Activated CD4-positive, alpha-beta T cell treated with anti-CD3 and anti-CD28 coated beads, Interleukin-2, amount 50 U/mL, for 4 hours (primary cell): ENCODE measurements at places on chromosomes 12 and 14.

- no peak for DNase-seq
These were observed 100.5 kb upstream of the SLC38A2 start for GRCh38 chr12:46472893-46473633.

DNA sequence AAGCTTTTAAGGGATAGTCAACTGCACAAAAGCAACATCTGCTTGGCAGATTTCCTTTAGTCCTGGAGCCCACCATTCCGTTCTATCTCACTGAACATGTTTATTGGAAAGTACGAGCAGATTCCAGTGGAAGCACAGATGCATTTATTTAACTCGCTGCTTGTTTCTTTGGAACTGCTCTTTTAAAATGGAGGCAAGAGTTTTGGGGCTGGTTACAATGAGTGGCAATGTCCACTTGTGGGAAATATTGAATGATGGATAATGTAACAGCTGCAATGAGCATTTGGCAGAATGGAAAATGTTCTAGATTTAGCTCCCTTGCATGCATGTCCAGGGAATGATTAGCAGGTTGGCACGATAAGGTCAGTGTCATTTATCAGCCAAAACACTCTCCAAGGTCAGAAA lies 163.0 kb downstream of the ATP23 start:
- no peak for DNase-seq

DNA sequence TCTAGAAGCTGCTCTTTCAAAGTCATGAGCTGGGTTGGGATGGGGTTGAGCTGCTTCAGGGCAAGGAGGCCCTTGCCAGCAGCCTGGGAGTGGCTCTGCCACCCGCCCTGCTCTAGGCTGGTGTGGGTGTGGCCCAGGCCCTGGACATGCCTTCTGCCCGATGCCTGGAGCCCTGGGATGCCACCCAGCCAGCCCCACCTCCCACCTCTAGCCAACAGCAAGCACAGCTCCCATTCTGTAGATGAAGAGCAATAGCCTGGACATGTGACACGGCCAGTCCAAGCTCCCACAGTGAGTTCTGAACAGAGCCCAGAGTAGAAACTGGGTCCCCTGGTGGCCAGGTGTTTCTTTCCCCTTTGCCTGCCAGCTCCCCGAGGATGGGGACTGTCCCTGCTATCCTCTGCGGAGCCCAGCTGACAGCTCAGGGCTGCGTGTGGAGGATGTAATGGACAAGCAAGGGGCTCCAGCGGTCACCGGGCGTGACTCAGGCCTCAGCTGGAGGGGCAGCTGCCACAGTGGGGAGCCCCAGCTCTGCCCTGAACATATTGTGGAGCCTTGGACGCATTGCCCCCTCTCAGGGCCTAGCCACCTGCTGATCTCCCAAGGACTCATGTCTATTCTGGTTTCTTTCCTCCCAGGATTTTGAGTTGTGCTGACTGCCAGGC lies 165.2 kb downstream of the TSPAN9 start:
- no peak for DNase-seq

DNA sequence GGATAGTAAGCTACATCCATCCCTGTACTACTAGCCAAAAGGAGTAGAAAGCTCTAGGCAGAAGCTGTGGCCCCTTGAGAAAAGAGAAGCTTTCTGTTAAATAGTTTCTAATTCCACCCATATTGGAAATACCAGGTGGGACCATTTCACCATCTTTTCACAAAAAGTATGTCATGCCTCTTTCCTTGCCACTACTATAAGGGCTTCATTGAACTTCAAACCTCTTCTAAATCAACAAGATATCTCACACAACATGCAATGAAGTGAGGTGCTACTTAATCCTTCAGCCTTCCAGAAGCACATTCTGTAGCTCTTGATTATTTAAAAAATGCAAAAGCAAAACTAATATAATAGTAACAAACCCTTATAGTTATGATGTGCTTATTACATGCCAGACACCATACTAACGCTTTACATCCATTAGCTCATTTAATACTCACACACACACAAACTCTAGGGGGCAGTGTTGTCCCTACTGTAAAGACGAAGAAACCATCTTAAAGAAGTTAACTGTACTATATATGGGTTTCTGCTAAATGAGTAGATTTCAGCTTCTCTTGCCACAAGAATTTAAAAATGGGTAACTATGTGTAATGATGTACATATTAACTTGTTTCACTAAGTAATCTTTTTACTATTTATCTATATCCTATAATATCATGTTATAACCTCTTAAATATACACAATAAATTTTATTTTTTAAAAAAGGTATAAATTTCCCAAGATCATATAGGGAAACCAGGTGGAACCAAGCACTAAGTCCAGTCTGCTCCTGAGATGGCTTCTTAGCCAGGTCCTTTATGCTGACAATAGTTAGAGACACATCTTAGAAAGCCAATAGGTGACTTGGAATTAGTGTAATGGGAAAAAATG lies 124.4 kb downstream of the RPS29 start:
- DNase-seq, result peak; percentile 32

DNA sequence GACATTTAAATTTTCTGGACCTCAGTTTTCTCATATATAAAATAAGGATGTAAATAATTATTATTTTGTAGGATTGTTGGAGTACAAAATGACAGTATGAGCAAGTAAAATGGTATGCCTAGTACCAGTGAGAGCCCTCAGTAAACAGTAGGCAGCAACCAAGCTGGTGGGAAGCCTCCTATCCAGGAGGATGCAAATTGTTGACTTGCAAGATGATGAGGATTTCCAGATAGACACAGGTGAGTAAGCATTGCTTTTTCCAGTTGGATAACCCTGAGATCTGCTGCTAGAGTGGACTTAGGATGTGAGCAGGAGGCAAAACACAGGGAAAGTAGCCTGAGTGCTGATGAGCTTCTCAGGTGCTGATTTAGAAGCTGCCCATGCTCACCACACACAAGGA lies 28.2 kb upstream of the AMIGO2 start:
- no peak for DNase-seq

GRCh38 chr12:14394317-14395073 lies 29.0 kb downstream of the ATF7IP start:
- DNase-seq, result no peak

- DNase-seq, result no peak
These were observed 88.4 kb downstream of the LIN7A start for GRCh38 chr12:80849337-80849736.

DNA sequence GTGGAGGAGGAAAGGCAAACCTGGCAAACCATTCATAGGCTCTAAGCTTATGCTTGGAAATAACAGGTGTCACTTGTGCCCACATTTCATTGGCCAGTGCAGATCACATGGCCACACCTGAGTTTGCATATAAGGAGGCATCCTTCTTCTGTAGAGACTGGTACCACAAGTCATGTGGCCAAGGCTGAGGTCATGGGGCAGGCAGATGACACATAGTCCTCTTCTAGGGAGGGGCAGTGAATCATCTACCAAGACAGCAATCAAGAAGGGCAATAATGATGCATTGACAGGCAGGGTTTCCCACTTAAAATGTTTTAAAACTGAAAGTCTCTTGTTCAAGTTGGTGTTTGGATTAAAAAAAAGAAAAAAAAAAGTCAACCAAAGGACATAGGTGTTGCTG lies 77.3 kb downstream of the DAAM1 start:
- DNase-seq, result peak; percentile 4

DNA sequence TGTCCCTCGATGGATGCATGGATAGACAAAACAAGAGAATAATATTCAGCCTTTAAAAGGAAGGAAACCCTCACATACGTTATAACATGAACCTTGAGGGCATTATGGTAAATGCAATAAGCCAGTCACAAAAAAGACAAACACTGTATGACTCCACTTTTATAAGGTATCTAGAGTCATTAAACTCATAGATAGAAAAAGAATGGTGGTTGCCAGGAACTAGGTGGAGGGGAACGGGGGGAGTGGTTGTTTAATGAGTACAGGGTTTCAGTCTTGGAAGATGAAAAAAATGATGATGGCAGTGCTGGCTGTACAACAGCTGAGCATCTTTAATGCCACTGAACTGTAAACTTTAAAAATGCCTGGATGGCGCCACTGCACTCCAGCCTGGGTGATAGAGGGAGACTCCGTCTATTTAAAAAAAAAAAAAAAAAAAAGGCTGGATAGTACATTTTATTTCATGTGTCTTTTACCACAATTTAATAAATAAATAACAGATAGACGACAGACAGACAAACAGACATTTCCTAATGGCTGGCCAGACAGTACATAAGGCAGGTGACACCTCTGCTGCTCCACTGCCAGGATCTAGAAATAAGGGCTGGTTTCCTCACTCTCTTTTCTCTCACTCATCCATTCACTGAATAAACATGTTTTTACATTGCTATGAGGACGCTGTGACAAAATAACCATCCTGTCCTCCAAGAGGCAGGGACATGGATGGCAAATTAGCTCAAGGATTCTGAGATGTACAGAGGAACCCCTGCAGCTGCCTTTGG lies 118.8 kb downstream of the FOXN3 start:
- no peak for DNase-seq

- no peak for DNase-seq
These were observed 880 bp upstream of the MMP14 start for GRCh38 chr14:22835505-22835904.

DNA sequence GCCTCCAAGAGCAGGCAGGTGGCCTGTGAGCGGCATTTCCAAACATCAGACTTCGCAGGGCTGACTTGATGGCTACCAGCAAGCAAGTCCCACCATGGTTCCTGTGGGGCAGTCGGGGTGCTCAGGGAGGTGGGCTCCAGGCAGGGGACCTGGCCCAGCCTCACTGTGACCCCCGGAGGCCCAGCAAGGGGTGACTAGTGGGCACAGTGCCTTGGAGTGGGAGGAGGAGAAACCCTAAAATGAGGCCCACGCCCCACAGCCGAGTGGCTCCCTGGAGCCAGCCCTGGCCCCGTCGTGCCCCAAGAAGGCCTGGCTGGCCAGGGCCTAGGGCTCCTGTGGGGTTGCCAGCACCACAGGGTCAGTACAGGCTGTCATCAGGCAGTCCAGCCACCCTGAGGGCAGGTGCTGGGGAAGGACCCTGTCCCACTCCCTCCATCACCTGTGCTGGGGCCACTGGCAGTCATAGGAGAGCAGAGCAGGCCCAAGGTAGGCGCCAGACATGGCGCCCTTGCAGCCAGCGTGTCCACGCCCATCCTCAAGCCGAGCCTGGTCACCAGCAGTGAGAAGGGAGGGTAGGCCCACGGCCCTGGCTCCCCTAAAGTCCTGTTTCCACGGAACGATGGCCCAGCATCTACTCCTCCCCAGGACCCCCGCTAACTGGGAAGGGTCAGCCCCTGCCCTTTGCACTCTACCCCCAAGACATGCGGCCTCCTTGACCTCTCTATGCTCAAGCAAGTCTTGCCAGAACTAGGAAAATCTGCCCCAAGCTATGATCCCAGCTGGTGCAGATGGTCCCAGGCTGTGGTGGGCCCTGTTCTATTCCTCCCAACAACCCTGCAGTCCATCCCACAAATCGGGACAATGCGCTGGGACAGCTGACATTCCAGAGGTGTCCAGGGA lies 144.2 kb upstream of the C14orf180 start:
- no peak for DNase-seq

DNA sequence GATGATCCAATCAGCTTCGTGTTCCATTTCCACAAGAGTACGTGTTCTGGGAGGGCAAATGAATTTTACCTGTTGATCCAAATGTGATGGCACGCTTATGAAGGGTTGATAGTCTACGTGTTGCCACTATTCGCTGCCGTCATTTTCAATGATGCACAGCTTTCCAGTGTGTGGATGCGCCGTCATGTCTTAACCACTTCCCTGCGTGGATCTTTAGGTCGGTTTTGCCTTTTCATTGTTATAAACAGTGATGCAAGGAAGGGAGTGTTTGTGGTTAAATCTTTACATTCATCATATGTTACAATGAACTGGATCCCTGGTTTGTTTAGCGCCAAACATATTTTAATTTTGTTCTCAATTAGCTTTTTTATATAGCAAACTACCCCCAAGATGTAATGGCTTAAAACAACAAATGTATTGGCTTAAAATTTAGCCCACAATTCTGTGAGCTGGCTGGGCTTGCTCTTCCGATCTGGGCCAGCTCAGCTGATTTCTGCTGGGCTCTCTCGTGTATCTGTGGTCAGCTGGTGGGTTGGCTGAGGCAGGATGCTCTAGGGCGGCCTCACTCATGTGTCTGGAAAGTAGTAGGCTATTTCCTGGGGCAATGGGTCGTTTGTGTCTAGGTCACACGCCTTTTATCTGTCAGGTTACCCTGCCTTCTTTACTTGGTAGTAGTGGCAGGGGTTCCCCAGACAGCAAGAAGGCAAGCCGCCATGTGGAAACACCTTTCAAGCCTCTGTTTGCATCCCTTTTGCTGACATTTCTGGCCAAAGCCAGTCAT lies 176.7 kb downstream of the CRADD start:
- no peak for DNase-seq

DNA sequence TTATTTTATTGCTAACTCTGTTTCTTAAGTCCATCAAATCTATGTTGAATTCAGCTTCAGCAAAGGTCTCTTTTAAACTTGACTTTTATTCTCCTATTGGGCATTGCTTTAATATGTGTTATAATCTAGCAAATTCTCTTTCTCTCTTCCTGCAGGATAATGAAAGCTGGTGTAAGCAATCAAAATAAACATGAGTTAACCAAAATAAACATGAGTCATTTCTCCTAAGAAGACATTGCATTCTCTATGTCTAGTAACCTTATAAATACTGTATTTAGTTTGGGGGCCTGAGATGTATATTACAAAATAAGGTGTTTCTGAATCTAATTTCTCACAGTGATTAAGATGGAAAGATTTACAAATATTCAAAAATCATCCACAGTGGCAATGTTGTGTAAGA lies 739.1 kb upstream of the ATXN7L3B start:
- DNase-seq, result no peak

- no peak for DNase-seq
These were observed 918.7 kb downstream of the AACS start for GRCh38 chr12:125983784-125984500.

DNA sequence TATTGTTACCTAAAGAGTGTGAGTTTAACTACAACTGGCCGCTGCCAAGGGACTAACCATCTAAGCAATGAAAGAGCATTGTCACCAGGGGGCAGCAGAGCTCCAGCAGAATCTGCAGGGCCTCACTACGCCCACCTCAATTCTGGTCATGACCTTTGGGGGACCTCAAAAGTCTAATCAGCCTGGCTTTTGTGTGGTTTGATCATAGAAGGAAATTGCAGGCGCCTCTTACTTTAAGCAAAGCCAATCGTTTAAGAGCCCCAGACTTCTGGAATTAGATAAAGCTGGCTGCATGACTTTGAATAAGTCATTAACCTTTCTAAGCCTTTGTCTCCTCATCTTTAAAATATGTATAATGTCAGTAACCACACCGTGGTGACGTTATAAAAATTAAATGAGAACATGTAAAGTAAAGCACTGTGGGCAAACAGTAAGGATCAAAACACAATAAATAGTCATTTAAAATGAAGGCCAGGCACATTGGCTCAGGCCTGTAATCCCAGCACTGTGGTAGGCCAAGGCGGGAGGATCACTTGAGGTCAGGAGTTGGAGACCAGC lies 58.6 kb downstream of the TBX3 start:
- DNase-seq, result no peak

GRCh38 chr14:91987192-91987591 lies 39.7 kb upstream of the FBLN5 start:
- DNase-seq, result no peak

DNA sequence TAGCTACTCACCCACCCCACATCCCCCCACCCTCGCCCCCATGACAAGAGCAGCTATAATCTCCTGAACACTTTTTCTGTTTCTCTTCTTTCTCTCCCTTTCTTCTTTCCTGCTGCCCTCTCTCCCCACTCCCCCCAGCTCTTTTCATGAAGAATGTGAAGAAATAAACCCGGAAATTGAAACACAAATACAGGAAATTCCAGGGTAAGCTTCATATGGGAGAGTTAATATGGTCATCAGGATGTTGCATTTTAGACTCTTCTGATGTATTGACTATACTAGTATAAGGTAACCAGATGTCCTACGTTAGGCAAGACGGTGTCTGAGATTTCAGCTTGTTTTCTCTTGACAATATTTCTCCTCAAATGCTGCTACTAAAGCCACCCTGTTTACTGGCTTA lies 41.6 kb upstream of the LRIG3 start:
- no peak for DNase-seq

GRCh38 chr12:26854031-26854390 lies 21.0 kb upstream of the ITPR2 start:
- no peak for DNase-seq
